ENCODE measurements at places on chromosomes 3 and 15.
A peak's percentile ranks its signal among the peaks of the same experiment; 100 is the strongest.

GRCh38 chr15:29070471-29071231 is 184.9 kb downstream of the APBA2 start:
- peak; percentile 43 for DNase-seq

DNA sequence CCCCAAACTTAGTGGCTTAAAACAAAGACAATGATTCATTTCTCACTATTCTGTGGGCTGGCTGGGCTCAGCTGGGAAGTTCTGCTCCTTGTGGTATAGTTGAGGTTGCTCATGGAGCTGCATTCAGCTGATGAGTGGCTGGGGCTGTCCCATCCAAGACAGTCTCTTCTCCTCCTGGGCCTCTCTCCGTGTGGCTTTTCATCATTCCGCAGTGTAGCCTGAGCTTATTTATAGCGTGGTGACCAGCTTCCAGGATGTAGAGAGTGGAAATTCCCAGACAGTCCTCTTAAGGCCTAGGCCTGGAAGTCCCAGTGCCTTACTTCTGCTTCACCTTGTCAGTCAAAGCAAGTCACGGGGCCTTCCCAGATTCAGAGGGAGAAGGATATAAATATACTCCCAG is 136.7 kb upstream of the DAZL start:
- DNase-seq = no peak

DNA sequence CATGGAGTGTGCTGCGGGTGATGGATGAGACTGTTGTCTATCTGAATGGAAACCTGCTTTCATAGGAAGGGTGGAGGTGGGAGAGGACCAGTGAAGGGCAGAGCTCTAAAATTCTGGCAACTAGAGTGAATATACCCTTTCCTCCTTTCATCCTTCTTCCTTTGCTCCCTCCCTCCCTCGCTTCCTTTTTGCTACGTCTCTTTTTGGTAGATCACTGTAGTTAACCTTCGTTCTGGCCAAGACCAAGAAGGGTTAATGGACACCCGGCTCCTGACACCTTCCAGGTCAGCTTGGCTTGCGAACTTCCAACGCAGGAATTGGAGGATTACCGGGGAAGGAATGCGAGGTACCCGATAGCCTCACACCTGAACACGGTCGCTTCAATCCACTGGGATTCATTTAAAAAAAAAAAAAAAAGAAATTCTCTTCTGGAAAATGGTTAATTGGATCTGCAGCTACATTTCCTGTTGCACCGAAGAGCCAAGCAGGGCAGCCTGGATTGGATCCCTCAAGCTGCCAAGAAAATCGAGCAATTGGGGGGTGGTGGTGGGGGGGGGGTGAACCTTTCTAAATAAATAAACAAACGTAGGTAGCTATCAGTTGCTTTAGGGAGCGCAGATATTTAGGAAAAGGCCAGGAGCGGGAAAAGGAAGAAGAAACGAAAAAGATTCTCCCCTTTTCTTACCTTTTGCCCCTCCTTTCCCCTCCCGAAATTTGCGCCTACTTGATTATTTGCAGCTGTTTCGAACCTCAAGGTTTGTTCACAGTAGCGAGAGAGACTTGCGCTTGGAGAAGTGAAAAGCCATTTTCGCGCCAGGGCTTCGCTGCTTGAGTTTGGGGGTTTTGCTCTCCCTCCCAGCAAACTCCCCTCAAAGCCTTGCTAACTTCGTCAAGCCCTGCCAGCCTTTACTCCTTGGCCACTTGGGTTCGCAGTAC is 9.5 kb upstream of the NR2F2 start:
- DNase-seq = peak; percentile 77

GRCh38 chr3:46395210-46395661 is 11.6 kb downstream of the CCR5AS start:
- DNase-seq = no peak

- no peak for DNase-seq
Observed at GRCh38 chr15:35256551-35256950, 171.5 kb upstream of the NANOGP8 start.

GRCh38 chr3:26091626-26092025 is 301.7 kb downstream of the OXSM start:
- no peak for DNase-seq

DNA sequence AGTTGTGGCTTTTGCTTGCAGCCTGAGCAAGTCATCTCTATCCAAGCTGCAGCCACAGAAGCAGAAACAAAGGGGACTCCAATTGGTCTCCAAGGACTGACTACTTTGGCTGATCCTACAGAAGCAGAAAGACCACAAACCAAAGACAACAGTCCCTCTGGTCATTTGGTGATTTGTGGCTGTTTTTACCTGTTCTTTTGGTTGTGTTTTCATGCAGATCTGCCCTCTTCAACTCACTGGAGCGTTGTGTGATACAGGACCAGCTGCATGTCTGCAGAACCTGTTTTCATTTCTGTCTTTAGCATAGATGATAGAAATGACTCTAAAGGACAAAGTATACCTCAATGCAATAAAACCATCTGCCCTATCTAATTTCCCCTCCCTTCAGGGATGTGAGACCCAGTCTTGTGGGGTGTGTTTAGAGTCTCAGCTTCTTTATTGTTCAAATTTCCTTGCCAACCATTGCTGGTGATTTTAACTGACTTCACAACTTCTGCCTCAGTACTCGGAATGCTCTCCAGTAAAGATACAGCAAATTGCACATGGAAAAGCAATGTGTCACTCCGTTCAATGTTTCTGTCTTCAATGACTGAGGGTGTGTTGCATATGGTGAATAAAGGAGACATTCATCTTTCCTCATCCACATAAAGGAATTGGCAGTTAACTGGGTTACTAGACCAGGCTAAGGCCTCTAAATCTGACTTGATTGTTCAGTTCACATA is 48.9 kb upstream of the SLC7A14 start:
- DNase-seq = no peak

- DNase-seq = no peak
Observed at GRCh38 chr15:92023965-92024364, 170.5 kb downstream of the SLCO3A1 start.

GRCh38 chr3:65597226-65597951 is 441.3 kb downstream of the MAGI1 start:
- peak; percentile 96 for DNase-seq

- DNase-seq = no peak
Observed at GRCh38 chr15:100560323-100560722, 31.6 kb upstream of the CERS3 start.

DNA sequence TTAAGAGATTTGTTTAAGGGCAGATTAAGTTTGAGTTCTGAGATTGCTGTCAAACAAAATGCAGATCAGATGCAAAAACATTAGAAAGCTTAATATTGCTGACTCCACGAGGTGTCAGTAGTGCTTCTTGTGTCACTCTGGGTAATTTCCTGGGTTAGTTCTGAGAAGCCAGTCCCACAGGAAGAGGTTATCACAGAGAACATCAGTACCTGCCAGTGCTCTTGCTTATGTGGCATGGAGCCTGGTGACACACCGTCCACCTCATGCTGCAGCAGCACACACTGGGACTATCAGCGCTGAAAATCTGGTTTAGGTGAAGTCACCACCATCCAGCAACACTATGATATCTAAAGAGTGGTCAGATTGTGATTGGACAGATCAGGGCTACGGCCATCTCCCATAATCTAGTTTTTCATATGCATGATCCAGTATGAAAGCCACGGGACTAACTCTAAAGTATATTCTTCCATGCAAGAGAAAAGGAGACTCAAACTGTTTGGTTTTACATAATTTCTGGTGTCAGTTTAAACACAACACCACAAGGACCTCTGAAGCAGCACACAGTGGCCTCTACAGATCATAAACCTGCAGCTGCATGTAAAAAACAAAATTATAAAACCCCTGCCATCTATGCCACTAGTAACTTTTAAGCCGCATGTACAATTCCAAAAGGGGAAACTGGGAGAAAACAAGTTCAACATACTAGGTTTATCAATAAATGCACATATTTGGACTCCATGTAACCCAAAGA is 36.1 kb upstream of the MYO5C start:
- DNase-seq = peak; percentile 32

GRCh38 chr3:136860541-136860940 is 1.5 kb upstream of the NCK1 start:
- DNase-seq = peak; percentile 6

GRCh38 chr3:181709537-181710279 is 2.0 kb upstream of the SOX2 start:
- DNase-seq = peak; percentile 94

GRCh38 chr3:46946856-46947545 is 29.5 kb downstream of the CCDC12 start:
- DNase-seq = no peak

DNA sequence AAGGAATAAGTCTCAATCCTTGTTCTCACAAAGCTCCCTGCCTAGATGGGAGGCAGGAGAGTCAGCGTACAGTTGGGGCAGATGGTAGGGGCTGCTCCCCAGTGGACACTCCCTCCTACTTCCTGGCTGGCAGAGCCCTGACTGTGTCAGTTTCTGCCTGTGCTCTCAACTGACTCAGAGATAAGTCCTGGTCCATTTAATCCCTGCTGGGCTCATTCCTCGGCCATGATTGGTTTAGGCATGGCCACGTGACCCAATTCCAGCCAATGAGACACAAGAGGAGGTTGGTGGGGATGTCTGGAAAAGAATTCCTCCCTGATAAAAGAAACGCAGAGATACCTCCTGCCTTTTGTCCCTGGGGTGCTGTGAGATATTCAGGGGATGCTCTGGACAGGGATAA is 118.1 kb upstream of the SLC6A11 start:
- DNase-seq = no peak

DNA sequence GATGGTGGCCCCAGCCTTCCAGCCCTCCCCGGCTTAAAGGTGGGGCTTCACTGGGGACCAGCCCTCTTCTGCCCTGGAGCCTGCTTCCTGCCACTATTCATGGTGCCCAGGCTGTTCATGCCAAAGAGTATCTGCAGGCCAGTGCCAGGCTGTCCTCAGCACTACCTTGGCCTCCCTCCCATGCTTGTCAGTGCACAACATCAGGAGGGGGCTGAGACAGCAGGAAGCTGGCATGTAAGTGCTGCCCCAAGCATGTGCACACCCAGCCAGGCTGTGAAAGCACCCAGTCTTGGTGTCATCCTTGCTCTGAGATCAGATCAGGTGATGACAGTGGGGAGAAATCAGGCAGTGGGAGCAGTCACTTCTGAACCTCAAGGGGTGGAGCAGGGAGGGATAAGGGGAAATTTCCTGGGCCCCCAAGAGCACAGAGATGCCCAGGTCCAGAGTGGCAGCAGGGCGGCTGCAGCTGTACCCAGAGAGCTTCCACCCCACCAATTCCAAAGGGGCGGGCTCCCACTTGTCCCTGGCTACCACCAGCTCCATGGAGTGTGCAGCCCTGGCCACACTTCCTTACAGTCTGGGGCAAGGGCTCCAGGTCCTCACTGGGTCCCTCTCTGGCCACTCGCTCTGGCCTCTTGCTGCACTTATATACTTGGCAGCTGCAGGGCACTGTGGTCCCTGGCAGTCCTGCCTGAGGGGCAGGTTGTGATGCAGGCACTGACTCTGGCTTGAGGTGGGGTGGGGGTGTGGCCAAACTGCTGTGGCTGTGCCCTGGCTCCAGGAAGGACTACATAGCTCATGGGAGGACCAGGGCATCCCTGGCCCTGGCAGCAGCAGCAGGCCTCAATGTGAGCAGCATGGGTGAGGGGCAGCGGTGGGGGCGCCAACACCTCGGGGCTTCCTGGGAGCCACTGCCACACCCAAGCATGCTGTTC is 91.4 kb upstream of the TNFSF10 start:
- DNase-seq = no peak

DNA sequence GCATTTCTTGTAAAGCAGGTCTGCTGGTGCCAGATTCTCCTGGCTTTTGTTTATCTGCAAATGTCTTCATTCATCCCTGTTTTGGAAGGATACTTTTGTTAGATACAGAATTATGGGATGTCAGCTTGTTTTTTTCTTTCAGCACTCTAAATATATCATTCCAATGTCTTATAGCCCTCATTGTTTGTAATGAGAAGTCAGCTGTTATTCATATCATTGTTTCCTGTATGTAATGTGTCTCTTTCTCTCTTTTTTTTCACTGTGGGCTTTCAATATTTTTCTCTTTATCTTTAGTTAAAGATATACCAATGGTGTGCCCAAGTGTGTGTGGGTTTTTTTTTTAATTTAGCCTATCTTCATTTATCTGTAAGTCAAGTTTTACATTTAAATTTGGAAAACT is 65.6 kb upstream of the DCP1A start:
- DNase-seq = no peak

GRCh38 chr3:13477943-13478342 is 2.2 kb upstream of the HDAC11 start:
- DNase-seq = peak; percentile 63

DNA sequence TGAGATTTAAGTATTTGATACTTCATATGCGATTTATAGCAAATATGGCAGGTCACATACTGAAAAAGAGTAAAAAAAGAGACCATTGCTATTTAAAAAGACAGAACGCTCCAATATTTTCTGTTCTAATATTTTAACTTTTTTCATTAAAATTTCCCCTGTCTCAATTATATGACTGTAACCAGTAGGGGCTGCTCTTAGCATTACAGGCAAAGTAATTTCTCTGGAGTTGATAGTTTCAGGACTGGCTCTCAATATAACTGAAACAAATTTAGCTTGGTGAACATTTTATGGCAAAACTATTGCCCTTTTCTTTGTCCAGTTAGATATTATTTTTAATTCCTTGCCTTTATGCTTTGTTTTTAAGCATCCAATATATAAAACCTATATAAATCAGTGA is 286.3 kb upstream of the ROBO2 start:
- peak; percentile 6 for DNase-seq

DNA sequence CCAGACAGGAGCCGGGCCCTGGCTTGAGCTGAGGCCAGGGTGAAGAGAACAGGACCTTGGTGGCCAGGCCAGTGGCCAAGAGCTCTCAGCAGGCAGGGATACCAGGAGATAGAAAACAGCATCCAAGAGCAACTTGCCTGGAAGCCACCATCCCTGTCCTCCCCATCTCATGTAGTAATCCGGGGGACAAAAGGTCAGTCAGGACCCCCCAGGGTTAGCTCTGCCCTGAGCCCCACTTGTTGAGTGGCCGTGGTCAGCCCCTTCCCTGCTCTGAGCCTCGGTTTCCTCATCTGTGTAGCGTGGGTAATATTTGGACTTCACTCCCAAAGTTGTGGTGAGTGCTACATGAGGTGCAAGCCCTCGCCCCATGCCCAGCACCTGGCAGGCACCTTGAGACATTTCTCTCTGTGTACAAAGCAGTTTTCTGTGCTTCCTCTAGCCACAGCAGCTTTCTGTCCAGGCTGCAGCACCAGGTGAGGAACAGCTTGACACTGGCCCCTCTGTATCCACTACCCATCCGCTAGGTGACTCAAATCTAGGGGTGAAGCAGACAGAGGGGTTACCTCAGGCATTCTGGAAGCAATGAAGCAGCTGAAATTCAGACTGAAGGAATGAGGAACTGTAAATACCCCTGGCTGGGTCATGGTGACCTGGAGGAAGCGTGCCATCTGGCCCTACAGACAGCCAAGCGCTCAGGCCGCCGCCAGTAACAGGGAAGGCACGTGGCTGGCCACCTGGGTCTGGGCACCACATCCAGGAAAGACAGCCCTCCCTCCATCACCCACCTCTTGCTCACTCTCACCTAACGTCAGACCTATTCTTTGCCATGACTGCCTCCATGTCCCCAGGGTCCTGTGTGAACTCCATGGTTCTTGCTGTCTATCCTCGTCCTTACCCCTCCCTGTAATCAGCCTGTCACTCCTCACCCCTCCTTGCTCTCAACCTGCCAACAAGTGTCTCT is 6.7 kb downstream of the CISH start:
- no peak for DNase-seq

- DNase-seq = no peak
Observed at GRCh38 chr3:127738192-127738840, 65.6 kb downstream of the ABTB1 start.
